ENCODE measurements at places on chromosomes 16 and 17. TPM values are rescaled to one million over a fixed set of nuclear protein-coding genes. Genes with fewer than 3 reads are reported as not detected.

The BICDL2 gene
- 1.2 TPM for total RNA-seq

The NPIPB6 gene
- total RNA-seq, result 2.8 TPM

The COX6A2 gene
- not detected for total RNA-seq

The KRT24 gene
- total RNA-seq, result not detected
